Stimulated activated CD4-positive, alpha-beta T cell treated with anti-CD3 and anti-CD28 coated beads, Interleukin-4, amount 100 ng/mL, for 1 hour (primary cell): ENCODE measurements at places on chromosomes 12 and 14.

DNA sequence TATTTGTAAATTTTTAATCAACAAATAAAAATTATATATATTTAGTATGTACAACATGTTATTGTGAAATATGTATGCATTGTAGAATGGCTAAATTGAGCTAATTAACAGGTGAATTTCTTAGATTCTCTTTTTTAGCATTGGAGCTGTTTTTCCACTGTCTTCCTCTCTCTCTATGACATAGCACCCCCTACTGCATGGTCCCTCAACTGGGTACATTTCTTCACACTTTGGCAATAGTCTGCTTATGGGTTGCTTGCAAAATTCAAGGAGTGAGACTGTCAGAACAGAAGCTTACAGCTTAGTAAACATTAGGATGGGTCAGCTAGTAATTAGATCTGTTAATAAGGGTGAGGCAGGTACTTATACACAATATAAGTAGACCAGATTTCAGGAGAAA is 658.5 kb upstream of the MGAT4C start:
- DNase-seq: no peak

DNA sequence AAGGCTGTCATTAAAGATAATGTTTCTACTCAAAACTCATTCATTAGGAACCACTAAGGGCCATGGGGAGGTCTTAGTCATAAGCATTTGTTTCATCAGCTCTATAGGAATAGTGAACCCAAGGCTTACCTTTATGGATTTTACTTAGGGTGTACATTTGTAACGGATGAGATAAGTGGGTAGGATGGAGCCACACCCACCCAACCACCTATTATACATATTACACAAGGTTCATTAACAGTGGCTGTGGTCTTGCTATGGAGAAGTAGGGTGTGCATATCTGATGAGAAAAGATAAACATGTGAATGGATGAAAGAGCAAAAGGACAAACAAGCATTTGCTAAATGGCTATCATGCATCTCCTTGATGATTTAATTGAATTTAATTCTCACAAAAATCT is 39.6 kb upstream of the ITPR2 start:
- no peak for DNase-seq

DNA sequence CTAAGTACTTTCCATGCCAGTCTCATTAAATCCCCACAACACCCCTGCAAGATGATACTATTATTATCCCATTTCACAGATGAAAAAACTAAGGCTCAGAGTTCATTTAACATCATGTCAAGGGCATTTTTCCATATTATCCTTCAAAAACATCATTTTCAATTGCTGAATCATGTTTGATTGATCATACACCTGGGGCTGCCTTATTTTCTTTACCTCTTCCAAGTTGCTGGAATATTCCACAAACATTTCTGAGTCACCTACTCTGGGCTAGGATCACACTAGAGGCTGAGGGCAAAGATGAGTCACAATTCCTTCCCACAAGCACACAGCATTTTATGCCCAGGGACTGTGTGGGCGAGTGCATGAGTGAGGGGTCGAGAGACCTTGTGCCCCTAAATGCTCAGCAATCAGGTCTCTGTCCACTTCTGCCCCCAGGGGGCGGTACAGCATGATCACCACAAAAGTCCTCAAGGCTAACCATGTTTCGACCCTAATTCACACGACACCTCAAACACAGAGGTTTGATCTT is 14.1 kb upstream of the TMEM119 start:
- peak; percentile 58 for DNase-seq

GRCh38 chr14:104450811-104451401 is 128.7 kb upstream of the C14orf180 start:
- no peak for DNase-seq

- no peak for DNase-seq
These were observed 60.9 kb upstream of the CMKLR1 start for GRCh38 chr12:108400056-108400455.

- no peak for DNase-seq
These were observed 315.3 kb downstream of the DIO2 start for GRCh38 chr14:79896009-79896408.

DNA sequence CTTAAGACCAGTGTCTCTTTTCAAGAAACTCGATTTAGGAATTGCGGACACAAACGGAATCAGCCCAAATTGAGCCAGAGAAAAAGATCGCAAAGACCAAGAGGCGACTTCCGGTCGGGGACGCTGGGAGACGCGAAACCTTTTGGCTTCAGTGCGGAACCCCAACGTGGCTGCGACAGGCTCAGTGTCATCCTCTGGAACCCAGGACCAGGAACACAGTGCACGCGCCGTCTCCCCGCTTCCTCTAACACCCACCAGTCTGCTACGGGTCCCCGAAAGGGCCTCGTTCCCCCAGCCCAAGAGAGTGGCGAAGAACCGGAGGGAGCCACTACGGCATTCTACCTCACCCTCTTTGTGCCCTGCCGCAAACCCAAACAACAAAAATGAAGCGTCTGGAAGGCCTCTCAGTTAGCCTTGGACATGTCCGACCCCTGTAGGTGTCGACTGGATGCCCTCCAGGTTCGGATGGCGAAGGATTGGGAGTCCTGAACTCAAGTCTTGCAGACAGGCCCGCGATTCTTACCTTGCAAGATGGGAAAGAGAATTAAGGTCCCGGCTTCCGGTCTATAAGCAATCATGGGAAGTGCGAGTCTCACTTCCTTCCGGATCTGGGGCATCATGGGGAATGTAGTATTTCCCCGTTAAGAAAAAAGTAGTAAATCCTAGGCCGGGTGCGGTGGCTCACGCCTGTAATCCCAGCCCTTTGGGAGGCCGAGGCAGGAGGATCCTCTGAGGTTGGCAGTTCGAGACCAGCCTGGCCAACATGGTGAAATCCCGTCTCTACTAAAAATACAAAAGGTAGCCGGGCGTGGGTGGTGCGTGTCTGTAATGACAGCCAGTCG is at the start of gene RPL6:
Gene RPL6, minus strand, starts transcription at position 542 of the 842 bp plus-strand sequence. CDS start 949 bp downstream, outside the sequence.
- DNase-seq: peak; percentile 64

DNA sequence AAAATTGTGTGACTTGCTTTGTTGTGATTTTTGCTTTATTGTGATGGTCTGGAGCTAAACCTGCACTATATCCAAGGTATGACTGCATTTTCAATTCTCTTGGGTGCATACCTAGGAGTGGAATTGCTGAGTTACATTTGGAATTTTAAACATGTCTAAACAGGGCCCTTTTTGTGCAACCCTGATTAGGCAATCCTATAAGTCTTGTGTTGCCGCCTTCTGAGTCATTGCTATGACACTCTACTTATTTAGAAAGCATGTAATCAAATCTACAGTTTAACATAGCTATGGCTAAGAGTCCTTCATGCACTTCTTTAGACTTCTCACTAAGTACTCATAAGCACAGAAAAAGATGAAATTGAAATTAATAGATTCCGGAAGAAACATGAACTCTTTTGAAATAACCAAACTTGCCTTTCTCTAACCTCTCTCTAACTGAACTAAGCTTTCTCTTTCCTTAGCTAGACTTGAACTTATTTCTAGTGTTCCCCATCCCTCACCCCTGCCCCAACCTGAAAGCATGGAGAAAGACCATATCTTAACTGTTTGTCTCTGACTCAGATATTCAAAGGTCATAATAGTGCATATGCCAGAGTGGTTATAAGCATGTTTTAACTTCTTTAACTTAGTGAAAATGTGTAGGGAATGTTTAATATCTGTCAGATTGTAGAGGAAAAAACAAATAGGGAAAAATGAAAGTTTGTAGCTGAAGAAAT is 203.0 kb downstream of the SNAPC1 start:
- no peak for DNase-seq

- no peak for DNase-seq
These were observed 4.6 kb downstream of the FBRSL1 start for GRCh38 chr12:132494294-132495164.

GRCh38 chr14:64715628-64716412 is 11.6 kb downstream of the PLEKHG3 start:
- no peak for DNase-seq

DNA sequence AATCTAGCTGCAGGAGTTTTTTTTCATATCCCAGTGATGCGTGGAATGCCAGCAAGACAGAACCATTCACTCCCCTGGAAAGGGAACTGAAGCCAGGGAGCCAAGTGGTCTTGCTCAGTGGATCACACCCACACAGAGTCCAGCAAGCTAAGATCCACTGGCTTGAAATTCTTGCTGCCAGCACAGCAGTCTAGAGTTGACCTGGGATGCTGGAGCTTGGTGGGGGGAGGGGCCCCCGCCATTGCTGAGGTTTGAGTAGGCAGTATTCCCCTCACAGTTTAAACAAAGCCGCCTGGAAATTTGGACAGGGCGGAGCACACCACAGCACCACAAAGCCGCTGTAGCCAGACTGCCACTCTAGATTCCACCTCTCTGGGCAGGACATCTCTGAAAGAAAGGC is 86.9 kb upstream of the STXBP6 start:
- no peak for DNase-seq

- no peak for DNase-seq
These were observed 66.9 kb upstream of the CLMN start for GRCh38 chr14:95386536-95387095.

- DNase-seq: no peak
These were observed 6.0 kb downstream of the GALNT9 start for GRCh38 chr12:132323171-132324010.

DNA sequence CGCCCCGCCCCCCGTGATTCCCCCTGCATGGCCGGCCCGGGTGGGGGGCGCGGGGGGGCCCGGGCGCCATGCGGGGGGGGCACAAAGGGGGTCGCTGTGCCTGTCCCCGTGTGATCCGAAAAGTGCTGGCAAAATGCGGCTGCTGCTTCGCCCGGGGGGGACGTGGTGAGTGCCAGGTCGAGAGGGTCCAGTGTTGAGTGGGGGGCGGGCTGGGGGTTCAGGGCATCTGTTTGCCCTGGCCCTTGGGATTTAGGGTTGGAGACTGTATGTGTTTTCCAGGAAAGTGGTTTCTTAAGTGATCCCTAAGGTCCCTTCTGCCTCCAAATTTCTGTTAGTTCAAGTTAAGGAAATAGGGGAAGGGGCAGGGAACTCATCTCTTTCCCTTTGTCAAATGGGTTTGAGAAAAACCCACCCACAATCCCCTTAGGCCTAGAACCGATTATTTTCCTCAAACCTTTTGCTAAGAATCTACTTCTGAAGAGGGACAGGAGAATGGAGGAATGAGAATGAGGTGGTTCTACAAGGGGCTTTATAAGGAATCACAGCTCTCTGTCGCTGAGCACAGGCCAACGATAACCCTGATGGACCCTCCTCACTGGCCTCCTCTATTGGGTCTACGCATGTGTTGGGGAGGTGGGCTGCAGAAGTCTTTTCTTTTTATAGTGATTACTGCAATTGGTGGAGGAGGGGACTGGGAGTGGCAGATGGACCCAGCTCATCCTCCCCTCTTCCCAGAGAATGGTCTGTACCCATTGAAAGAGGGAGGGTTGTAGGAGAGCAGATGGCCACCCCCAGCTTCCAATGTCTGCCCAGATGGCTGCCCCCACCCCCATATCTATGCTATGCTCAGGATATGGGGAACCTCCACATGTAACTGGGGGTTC is 834 bp downstream of the ARHGEF25 start:
- DNase-seq: no peak
